ENCODE measurements at places on chromosomes 12 and 14.

- DNase-seq: no peak
These were observed 6.7 kb upstream of the BTBD6 start for GRCh38 chr14:105241641-105242040.

- no peak for DNase-seq
These were observed 638.6 kb downstream of the BCL11B start for GRCh38 chr14:98633380-98633779.

GRCh38 chr12:104263026-104263425, 40.5 kb upstream of the EID3 start:
- no peak for DNase-seq

DNA sequence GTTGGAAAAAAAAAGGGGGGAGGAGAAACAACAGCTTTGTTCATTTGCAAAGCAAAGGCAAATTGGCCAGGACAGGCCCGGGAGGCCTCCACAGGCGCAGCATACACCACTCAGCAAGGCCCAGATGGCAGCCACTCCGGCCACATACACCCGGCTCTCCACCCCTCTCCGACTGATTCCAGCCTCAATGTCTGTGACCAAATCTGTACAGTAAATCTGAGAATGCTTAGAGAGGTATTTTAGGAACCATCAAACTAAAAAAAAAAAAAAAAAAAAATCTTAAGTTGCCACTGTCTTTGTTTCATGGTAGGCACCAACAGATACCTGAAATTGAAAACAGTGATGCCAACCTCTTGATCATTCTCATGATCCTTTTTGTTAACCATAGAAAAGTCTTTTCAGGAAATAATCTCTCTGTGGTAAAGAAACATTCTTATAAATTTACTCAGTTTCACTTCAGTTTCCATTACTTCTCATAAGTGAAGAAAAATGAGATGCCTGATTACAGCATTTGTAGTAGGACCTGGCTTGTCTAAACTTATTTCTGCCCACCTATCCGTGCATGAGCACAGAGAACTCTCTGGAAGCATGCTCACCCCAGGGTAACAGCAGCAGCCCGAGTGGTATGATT, 20.2 kb downstream of the VPS37B start:
- no peak for DNase-seq

- DNase-seq: no peak
These were observed 96.3 kb upstream of the BBS10 start for GRCh38 chr12:76444408-76444984.

DNA sequence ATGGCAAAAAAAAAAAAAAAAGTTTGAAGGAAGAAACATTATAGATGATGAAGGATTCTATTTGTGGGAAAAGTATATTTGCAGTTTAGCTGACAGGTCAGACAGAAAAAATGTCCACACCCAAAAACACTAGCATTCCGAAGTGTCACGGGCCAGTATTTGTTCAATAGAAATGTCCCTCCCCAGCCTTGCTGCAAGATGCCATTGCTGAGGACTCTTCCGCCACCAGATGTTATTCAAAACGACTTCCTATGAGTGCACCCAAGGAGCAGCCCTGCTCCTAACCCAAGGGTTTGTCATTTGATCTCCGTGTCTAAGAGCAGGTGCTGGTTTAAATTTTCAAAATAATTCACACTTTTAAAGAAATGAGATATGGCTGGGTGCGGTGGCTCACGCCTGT, 163.1 kb downstream of the GCH1 start:
- no peak for DNase-seq

- no peak for DNase-seq
These were observed 35.8 kb downstream of the ATP2A2 start for GRCh38 chr12:110316861-110317260.

DNA sequence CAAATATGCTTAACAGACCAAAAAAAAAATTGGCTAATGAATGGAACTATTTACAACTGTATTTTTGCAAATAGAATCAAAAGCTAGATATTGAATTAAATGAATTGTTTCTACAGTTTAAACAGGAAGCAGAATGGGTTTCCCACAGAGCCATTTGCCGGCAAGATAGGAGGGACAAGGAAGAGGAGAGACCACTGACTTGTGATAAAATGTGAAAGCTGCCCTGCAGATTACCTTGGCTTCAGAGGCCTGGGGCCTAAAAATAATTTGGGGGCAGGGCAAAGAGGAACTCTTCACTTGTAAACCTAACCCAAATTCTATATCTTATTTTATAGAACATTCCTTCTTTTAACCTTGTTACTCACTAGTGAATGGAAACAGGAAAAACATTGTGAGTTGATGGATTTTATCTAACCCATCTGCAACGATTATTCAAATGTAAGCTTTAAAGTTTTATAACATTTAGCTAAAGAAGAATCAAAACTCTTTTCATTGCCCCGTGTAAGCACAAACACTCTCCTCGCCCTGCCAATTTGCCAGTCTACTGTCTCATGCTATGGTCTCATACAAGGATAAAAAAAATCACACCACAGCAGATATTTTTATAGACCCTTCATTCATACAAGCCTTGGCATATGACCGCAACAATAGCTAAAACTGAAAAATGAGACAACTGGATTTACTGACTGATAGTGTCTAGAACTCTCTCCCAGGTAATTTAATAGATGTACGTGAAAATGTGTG, 49.5 kb upstream of the MDM1 start:
- no peak for DNase-seq

DNA sequence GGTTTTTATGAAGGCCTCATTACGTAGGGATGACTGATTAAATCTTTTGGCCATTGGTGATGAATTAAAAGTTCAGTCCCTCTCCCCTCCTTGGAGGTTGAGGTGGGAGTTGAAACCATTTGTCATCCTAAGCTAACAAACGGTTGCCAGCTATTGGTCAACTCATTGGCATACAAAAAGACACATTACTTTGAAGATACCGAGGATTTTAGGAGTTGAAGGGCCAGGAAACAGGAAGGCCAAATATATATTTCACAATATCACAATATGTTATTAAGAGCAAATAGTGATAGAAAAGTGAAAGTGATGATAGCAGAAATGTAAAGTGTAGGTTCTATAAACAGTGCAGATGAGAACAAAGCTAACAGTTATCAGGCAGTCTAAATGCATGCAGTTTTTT, 24.4 kb downstream of the RCOR1 start:
- no peak for DNase-seq

- DNase-seq: no peak
These were observed 14.4 kb downstream of the IGF1 start for GRCh38 chr12:102465762-102466560.

GRCh38 chr12:128872303-128872702, 19.0 kb downstream of the GLT1D1 start:
- no peak for DNase-seq

DNA sequence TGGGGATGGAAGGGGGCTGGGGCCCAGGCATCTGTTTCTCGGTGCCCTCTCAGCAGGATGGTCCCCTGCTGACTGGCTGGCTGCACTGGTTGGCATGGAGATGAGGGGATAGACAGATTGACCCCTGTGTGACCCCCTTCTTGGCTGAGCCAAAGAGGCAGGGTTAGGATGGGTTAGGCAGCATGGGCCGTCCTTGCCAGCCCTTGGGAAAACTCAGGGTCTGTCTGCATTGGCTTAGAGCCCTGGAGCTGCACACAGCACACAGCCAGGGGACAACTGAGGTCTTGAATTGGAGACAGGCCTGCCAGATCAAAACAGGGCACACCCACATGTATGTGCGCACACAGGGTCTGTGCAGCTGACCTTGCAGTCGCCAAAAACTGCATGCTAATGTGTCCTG, 11.2 kb upstream of the LRP1-AS start:
- DNase-seq: no peak

DNA sequence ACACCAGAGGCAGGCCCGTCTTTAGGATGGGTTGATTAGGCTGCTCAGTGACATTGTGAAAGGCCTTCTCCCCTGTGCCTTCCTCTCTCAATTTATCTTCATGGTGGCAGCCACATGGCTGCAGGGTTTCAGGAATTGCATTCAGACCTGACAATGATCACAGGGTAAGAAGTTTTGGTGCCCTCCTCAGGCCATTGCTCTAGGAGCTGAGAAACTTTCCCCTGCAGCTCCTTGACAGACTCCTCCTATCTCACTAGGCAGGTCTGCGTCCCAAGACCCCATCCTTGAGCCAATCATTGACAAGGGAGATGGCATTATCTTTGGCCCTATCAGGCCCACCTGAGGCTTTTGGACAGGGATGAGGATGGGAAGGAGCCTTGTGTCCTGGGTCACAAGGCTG, 57.4 kb upstream of the ANO4 start:
- no peak for DNase-seq

DNA sequence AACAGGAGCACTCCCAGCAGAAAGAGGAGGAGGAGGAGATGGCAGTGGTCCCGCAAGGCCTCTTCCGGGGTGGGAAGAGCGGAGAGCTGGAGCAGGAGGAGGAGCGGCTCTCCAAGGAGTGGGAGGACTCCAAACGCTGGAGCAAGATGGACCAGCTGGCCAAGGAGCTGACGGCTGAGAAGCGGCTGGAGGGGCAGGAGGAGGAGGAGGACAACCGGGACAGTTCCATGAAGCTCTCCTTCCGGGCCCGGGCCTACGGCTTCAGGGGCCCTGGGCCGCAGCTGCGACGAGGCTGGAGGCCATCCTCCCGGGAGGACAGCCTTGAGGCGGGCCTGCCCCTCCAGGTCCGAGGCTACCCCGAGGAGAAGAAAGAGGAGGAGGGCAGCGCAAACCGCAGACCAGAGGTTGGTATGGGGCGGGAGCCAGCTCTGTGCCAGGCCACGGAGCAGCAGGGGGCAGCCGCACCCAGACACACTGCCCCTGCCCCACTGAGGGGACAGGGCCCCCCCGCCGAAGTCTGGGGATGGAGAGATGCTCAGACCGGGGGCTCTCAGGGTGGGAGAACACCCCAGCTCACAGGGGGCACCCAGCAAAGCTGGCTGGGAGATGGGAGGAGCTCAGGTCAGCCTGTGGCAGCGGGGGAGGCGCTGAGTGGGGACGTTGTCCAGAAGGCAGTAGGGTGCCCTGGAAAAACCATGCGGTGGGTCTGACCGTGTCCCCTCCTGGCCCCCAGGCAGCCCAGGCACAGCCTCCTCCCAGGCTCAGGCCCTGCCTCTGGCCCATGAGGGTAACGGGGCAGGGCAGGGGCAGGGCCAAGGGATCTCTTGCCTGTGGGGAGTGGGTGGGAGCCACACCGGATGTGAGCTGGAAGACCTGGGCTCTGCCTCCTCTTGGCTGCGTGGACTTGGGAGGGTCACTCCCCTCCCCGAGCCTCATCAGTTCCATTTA, 9.8 kb downstream of the CHGA start:
- DNase-seq: no peak

DNA sequence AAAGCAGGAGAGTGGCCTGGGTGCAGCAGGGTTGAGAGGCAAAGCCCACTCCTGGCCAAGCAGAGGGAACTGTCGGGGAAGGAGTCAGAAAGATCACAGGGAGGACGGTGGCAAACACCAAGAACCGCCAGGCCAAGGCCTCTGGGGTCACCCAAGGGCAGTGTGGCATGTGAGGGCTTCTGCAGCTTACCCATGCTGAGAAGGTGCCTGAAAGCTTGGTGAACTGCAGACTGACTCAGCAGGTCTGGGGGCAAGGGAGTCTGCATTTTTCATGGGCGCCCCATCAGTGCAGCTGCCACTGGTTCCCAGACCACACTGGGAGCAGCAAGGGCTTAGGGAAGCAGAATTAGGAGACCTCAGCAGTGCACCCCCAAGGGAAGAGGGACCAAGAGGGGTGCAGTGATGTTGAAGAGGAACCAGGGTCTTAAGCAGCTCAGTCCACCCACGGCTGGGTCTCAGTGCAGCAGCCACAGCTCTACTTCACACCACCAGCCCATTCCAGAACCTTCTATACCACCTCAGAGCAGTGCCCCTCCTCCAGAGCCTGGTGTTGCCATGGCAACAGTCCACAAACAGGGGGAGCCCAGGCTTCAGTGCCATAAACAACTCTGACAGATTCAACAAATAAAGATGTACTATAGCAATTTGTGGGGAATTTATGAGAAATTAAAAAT, 59.4 kb downstream of the ITPK1 start:
- no peak for DNase-seq

GRCh38 chr12:87690236-87690810, 338.9 kb downstream of the C12orf50 start:
- DNase-seq: no peak

GRCh38 chr12:109822951-109823411, 10.2 kb downstream of the TRPV4 start:
- no peak for DNase-seq

- no peak for DNase-seq
These were observed 2.6 kb upstream of the BCL11B start for GRCh38 chr14:99274346-99275221.
